ENCODE measurements at places on chromosomes 1 and 21. TPM values are rescaled to one million over a fixed set of nuclear protein-coding genes. Genes with fewer than 3 reads are reported as not detected.

DNA sequence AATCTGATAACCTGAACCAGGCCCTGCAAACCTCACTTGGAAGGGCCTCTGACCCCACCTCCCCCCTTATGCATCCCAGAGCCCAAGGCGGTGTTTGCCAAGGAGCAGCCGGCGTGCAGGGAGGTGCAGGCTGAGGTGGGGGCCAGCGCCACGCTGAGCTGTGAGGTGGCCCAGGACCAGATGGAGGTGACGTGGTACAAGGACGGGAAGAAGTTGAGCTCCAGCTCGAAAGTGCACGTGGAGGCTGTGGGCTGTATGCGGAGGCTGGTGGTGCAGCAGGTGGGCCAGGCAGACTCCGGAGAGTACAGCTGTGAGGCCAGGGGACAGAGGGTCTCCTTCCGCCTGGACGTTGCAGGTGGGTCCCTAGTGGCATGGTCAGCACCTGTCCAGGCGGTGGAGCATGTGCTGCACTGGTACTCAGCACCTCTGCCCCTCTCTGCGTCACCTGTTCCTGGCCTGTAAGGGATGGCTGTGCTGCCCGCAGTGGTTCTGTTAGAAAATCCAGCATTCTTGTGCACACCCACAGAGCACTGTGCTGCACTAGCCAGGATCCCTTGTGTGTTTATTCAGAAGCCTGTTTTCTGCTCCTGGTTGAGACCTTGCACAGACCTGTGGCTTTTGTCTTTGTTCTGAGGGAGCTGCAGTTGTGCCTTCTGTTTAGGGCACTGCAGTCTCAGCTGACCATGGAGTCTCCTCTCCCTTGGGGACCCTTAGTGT is 11.6 kb downstream of the OBSCN start:
- DNase-seq, result no peak

The CFHR3 gene
- total RNA-seq, result 0.31 TPM

The XCL2 gene
- not detected for total RNA-seq

- DNase-seq, result no peak
Measured at GRCh38 chr1:151611288-151611790, 511 bp upstream of the SNX27 start.

- no peak for DNase-seq
Measured at GRCh38 chr1:7948960-7949359, 8.3 kb upstream of the TNFRSF9 start.

- no peak for DNase-seq
Measured at GRCh38 chr1:97562081-97562480, 358.8 kb downstream of the DPYD start.

DNA sequence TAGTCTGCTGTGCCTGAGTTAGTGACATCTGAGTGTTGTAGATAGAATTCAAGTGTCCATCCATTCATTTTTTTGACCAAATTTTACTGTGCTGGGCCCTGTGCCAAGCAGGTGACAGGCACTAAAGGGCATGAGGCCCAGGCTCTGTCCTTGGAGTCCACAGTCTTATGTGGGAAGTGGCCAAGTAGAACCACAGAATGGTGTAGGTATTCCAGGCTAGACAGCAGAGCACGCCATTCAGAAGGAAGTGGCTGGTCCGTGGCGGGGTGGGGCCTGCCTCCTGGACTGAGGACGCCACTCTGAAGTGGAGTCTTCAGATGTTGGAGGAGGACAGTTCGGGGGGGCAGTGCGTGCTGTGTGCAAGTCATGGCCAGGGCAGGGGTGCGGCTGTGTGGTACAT is 68.9 kb upstream of the ACTL8 start:
- DNase-seq, result no peak

GRCh38 chr1:39540504-39541031 is 36.0 kb downstream of the PABPC4 start:
- DNase-seq, result no peak

Data from progenitor cell of endocrine pancreas (in vitro differentiated cells).